Thoracic aorta (tissue), 2 donors: ENCODE measurements at places on chromosomes 2 and 18.

- DNase-seq: no peak
Measured at GRCh38 chr18:9101730-9102507, 580 bp upstream of the NDUFV2 start.

DNA sequence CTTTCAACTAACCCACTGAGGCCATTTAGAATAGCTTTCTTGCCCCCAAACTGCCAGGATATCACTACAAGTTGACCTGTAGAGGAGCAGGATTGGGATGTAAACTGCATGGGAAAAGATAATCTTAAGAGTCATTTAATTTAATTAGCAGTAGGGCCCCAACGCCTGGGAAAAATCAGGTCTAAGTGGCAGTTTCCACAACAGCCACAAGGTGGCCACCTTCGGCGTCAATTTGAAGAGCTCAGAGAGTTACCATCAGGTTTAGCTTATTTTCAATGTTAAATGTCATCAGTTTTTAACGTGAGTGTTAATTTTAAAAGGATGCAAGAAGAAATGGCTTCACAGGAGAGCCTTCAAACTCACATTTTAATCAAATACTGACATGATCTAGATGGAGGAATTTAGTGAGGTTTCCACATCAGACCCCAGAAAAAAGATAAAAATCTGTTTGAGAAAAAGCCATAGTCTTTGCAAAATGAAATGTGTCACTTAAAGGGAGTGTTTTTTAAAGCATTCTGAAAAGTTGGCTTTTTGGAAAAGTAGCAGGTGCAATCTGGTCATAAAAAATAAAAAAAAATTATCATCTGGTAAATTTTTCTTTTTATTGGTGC, 77.3 kb upstream of the UPP2 start:
- no peak for DNase-seq

GRCh38 chr18:29078273-29078672, 901.3 kb upstream of the CDH2 start:
- no peak for DNase-seq

DNA sequence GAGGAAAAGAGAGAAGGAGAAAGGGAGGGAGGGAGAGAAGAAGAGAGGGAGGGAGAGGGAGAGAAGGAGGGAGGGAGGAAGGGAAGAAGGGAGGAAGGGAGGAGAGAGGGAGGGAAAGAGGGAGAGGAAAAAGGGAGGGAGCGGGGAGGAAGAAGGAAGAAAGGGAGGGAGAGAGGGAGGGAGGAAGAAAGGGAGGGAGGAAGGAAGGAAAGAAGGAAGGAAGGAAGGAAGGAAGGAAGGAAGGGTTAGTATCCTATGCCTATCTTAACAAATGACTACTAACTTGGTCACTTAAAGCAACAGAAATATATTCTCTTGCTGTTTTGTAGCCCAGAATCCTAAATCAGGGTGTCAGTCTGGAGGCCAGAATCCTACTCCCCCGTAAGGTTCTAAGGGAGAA, 52.1 kb downstream of the CMPK2 start:
- no peak for DNase-seq

DNA sequence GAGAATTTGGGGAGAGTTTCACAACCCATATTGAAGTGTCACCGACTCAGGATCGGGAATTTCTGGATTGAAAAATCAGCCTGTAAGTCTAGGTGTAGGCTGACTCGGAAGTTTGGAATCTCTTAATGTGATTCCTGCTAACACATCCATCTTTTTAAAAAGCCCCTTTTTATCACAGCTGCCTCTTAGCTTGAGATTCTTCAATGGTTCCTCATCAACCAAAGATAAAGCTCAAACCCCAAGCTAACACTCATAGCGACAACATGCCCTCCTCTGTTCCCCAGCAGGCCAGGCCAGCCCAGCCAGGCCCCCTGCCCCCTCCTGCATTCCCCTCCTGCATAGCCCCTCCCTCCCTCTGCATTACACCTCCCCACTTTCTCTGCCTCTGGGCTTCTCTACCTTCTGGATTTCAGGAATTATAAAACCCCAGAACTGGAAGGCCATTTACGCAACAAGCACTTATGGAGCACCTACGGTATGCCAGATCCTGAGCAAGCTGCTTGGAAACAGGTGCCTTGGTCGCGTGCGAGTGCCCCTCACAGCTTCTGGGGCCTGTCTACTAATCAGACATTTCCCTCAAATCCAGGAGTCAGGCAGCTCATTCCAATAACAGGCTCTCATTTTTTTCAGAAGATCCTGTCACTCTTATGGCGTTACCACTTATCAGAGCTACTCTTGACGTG, 63.4 kb downstream of the EMX1 start:
- no peak for DNase-seq

DNA sequence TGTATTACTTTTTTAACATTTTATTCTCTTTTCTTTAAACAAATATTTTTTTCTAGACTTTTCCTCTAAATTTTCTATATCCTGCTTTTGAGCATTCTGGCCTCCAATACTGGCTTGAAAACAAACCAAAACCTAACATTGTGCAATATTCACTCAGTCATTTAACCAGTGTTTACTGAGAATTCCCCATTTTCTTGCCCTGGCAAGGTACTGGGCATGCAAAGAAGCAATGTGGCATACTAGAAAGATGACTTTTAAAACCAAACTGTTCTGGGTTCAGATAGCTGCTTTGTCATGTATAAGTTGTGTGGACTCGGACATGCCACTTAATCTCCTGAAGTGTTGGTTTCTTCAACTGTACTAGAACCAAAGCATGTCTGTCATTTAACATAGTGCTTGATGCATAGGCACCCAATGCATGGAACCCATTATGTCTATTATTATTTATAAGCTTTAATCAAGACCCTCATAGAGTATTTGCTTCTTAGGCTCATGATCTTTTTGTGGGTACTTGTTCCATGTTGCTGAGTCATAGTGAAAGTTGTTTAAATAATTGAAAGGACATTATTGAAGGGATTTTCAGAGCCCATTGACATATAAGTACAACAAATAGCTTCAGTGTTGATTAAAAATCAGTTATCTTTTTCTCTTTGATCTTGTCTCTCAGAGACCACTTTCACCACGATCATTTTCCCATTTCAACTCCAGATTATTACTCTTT, 185.4 kb upstream of the OSR1 start:
- DNase-seq: no peak

- no peak for DNase-seq
Measured at GRCh38 chr2:166891727-166892126, 3.4 kb downstream of the XIRP2 start.

- no peak for DNase-seq
Measured at GRCh38 chr2:189927823-189928222, 134.7 kb downstream of the MSTN start.

- no peak for DNase-seq
Measured at GRCh38 chr2:165877565-165878550, 75.7 kb downstream of the TTC21B start.

- DNase-seq: no peak
Measured at GRCh38 chr2:206937555-206937954, 1.8 kb upstream of the CPO start.

GRCh38 chr2:62156861-62157496, 38.9 kb upstream of the B3GNT2 start:
- no peak for DNase-seq
